Urinary bladder (tissue), 4 donors: ENCODE measurements at places on chromosomes 3 and 15. TPM values are rescaled to one million over a fixed set of nuclear protein-coding genes. Genes with fewer than 3 reads are reported as not detected.

Gene GPR160
- polyA plus RNA-seq = 4.0 TPM

Gene AADAC
- 0.94 TPM for polyA plus RNA-seq

Gene NANOGP8
- polyA plus RNA-seq = not detected

Gene SLC7A14
- polyA plus RNA-seq = 0.22 TPM

- no peak for DNase-seq
Measured at GRCh38 chr3:195806211-195806915, 5.4 kb downstream of the MUC4 start.

Gene TMEM212
- not detected for polyA plus RNA-seq

DNA sequence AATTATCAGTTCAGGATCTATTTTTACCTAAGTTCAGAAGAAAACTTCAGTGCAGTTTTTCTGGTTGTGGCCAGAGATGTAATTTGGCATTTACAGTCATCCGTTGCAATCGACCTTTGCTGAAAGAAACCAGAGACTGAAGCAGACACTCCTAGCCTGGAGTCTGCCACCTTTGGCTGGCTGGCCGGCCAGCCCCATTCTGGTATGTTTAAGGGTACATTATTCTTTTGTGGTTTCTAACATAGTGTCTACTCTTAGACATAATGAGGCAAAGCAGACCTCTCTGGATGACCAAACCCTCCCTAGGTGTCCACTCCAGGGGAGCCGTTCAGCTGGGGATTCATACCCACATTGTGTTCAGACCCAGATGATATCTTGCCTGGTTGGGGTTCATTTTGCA lies 275.9 kb upstream of the TPM1 start:
- DNase-seq = no peak

DNA sequence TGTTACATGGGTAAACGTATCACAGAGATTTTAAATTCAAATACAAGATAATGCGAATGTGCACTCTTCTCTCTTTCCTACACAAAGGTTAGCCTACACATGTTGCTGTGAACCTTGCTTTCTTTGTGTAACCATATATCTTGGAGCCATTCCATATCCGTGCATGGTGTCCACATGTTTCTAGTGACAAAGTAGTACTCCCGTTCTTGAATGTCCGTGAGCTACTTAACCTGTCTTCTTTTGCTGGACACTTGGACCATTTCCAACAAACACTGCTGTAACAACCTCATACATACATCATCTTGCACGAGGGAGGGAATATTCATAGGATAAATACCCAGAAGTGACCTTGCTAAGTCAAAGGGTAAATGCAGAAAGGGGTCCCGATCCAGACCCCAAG lies 75.0 kb downstream of the STRIT1 start:
- DNase-seq = no peak

- no peak for DNase-seq
Measured at GRCh38 chr15:63023351-63023945, 19.1 kb upstream of the TPM1 start.

DNA sequence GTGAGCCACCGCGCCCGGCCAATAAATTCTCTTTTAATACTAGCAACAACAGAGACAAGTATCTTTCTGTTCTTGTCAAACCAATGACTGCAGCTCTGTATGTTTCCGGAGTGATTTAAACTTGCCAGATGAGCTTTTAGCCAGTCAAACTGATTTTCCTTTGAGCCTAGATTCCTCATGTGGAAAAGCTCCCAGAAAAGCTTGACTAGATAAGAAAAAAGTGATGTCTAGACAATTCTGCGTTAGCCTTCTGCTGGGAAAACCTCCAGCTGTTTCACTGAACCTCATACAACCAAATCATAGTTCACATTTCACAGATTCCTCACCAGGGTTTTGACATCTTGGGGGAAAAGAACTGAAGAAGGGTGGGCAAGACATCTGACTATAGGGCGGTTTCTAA lies 78.6 kb downstream of the MAGI1 start:
- DNase-seq = no peak

Gene CFAP91
- 1.4 TPM for polyA plus RNA-seq

DNA sequence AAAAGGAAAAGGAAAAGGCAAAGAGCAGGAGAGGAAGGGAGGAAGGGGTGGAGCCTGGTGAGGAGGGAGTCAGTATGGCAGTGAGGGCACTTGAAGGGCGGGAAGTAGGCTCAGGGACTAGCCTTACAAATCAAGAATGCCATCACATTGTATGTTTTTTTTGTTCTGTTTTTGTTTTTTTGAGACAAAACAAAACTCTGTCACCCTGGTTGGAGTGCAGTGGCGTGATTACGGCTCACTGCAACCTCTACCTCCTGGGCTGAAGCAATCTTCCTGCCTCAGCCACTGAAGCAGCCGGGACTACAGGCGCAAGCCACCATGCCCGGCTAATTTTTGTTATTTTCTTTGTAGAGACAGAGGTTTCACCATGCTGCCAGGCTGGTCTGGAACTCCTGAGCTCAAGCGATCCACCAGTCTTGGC lies 10.5 kb upstream of the PIK3CB start:
- DNase-seq = no peak

Gene KIF7
- polyA plus RNA-seq = 9.9 TPM

DNA sequence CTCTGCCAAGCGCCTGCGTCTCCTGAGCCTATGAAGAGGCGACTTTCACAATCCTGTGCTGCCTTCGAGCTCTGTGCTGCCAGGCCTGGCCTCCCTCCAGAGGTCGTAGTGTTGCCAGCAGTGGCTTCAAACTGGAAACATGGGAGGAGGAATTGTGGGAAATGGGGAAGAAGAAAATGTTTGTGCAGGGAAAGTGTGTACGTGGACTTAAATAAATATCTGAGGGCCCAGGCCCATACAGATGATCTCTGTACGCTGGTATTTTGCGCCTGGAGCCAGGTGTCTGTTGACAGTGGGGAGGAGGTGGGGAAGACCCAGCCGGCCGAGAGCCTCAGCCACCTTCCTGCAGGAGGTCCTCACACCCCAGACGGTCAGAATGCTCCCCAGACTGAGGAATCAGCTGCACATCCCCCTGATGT lies 44.6 kb downstream of the ZBTB38 start:
- DNase-seq = no peak

Gene CCDC39
- 0.14 TPM for polyA plus RNA-seq

GRCh38 chr15:29141308-29142128 lies 128.1 kb downstream of the NSMCE3 start:
- no peak for DNase-seq

- no peak for DNase-seq
Measured at GRCh38 chr15:40379853-40380252, 2.7 kb upstream of the KNSTRN start.

Gene HDC
- 5.4 TPM for polyA plus RNA-seq
